ENCODE measurements at places on chromosomes 5 and 9.
A peak's percentile ranks its signal among the peaks of the same experiment; 100 is the strongest.

- no peak for DNase-seq
Observed at GRCh38 chr5:173454736-173455598, 126.8 kb upstream of the STC2 start.

GRCh38 chr5:143740956-143741355 lies 71.0 kb upstream of the HMHB1 start:
- no peak for DNase-seq

- no peak for DNase-seq
Observed at GRCh38 chr9:19358701-19359100, 21.3 kb downstream of the RPS6 start.

DNA sequence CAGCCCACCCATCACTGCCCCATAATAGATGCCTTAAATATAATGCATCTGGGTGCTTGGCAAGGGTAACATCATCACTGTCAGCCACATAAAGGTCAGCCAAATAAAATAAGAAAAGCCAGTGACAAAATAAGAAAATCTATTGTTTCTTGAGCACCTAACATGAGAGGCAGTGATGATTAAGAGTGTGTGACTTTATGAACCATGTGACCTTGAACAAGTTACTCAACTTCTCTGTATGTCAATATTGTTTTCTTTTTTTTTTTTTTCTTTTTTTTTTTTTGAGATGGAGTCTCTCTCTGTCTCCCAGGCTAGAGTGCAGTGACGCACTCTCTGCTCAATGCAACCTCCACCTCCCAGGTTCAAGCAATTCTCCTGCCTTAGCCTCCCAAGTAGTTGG lies 98.7 kb downstream of the CDK5RAP2 start:
- DNase-seq, result no peak

DNA sequence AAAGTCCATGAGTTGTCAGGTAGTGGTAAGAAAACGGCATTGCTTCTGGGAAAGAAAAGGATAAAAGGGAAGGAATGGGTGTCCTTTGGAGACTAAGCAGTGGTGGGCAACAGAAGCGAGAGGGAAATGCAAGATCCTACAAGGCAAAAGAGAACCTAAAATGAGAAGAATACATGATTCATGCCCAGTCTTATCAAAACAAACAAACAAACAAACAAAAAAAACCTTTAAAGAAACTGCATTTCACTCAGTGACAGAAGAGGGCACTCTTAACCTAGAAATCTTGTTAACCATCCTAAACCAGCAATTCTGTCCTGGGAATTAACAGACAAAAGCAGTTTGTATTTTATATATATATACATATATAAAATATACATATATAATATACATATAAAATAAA lies 88.5 kb downstream of the SUSD1 start:
- DNase-seq, result no peak

DNA sequence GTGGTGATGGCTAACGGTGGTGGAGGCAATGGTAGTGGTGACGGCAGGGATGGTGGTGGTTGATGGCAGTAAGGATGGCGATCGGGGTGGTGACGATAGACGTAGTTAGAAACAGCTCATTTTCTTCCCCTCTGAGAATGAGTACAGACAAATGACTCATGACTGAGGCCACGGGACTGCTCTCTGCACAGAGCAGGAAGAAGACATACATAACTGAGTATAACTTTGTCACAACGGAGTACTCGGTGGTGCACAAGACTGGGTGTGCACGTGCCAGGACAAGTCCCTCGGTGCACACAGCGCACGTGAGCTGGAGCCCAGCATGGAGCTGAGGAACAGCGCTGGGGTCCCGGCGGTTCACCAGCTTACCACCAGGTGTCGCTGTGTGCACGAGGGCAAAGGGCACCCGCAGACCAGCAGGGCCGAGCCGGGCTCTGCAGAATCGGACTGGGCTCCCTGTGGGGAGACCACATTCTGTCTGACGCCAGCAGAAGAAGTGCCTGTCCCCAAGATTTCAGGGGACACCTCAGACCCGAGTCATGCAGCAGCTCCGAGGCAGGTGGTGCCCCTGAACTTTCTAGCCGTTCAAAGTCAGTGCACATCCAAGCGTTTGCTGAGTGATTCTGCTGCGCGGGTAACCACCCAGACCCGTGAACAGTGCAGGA lies 188.6 kb downstream of the FSTL4 start:
- DNase-seq, result no peak

DNA sequence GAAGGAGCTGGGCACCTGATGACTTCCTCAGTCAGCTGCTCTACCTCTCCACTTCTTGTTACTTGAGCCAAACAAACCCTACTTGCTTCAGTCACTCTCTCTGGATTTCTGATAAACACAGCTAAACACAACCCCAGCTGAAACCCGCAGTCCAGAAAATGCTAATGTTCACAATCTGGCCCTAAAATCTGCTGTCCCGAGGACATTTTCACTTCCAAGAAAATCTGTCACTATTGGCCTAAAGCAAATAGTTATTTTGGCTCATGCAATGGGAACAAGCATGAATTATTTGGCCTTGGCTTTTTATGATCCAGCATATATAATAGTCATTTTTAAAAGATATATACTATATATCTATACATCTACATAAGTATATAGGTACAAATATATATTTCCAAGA lies 19.1 kb downstream of the FAM81B start:
- DNase-seq, result no peak

- no peak for DNase-seq
Observed at GRCh38 chr5:31300501-31300900, 107.0 kb downstream of the CDH6 start.

DNA sequence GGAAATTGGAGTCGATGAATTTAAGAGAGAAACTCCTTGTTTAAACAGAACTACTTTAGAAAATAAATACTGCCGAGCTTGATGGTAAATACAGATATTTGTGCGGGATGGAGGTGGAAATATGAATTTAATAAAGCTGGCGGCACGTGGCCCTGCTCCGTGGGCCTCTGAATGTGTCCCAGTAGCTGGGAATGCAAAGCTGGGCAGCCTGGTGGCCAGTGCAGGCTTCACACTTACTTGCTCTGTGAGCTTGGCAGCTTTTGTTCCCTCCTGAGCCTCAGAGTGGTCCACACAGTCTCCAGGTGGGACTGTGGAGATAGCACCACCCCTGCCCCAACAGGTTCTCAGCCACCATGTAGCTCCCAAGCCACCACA lies 45.9 kb downstream of the BARX1 start:
- DNase-seq, result no peak

- no peak for DNase-seq
Observed at GRCh38 chr5:132426525-132427138, 57.1 kb downstream of the SLC22A5 start.

- DNase-seq, result no peak
Observed at GRCh38 chr5:93461756-93462155, 119.3 kb downstream of the NR2F1-AS1 start.

DNA sequence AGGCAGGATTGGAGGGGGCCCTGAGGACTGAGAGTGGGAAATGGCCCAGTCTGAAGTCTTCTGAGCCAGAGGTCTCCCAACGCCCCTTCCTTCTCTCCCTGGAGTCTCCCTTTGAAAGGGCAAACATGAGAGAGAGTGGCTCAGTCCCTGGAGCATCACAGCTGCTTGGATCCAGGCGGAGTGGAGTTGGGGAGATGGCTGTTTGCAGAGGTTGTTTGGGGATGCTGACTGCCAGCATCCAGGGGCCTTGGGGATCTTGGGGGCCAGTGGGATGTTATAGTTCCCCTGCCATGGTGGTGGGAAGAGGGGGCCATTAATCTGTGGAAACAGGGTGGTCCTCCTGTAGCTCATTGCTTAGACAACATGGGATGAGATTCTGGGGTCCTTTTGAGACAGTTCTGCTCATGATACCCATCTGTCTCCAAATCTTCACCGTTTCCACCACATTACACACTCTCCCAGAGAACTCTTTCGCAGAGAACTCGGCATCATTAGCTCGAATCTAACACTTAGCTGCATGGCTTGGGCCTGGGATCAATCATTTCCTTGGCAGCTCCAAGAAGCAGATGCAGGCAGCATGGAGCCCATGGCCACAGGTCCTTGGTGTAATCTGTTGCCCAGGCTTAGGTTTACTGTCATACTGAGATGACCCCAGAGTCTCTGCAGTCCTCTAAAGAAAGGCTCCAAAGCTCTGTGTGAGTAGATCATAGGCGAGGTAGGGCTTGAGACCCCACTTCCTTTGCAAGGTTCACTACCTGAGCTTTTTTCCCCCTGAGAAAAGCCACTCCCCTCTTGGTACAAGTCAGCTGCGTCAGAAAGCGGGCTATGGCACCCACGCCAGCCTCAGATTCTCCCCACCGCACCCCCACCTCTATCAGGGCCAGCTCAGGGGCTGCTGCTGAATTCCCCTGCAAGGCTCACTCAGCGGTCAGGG lies 54.4 kb upstream of the SH3PXD2B start:
- no peak for DNase-seq

DNA sequence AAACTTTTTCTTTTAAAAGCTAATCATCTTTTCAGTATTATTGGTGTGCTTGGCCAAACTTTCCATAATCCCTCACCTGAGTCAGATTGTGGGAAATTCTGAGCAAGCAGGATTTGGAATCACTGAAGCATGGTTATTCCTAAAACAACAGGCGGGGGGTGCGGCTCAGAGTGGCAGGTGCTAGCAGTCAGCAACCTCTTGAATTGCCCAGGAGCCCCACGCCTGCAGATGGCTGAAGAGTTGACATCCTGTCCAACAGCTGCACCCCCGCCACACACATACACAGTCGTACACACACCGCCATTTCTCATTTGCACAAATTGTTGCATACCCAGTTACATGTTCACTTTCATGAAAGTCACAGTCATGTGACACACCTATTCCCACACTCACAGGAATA lies 96.6 kb downstream of the LHX2 start:
- no peak for DNase-seq

- no peak for DNase-seq
Observed at GRCh38 chr5:36570301-36571095, 35.9 kb upstream of the SLC1A3 start.

- peak; percentile 7 for DNase-seq
Observed at GRCh38 chr5:35990520-35990919, 670 bp downstream of the UGT3A1 start.

DNA sequence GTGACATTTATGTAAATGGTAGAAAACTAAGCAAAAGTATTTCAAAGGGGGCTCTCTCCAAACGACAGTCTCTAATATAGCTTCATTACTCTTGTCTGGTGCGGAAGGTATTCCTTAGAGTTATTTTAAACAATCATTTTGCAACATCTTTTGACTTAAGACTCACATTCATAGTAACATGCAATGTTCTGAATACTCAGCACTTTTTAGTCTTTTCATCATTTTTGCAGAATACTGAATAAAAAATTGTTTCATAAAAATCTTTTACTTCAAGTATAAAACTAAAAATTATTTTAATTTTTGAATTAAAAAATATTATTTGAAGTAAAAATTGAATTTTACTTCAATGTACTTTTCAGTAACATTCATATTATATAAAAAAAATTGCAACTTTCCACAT lies 321.1 kb downstream of the PLK2 start:
- DNase-seq, result no peak

- no peak for DNase-seq
Observed at GRCh38 chr9:127526655-127527559, 75.6 kb downstream of the LRSAM1 start.

GRCh38 chr5:138241688-138242571 lies 28.8 kb upstream of the CDC23 start:
- DNase-seq, result peak; percentile 33

- no peak for DNase-seq
Observed at GRCh38 chr9:14440062-14440461, 126.1 kb upstream of the NFIB start.

- no peak for DNase-seq
Observed at GRCh38 chr9:116182876-116183275, 29.3 kb downstream of the PAPPA start.

GRCh38 chr5:14783691-14784090 lies 87.9 kb downstream of the ANKH start:
- DNase-seq, result no peak

DNA sequence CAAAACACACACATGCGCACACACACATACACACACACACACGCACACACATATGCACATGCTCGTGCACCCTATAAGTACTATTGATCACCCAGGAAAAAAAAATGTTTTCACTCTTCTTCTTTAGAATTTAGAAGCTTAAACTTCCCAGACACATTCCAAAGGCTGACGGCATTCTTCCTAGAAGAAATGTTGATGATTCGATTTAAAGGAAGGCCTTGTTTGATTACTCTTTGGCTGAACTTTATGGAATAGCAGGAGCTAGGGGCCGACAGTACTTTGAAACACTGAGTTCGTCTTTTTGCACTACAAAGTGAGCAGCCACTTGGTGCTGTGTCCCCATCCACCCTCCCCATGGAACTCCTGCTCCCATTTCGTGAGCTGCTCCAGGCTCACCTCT lies 113.2 kb downstream of the EGFLAM start:
- DNase-seq, result no peak

DNA sequence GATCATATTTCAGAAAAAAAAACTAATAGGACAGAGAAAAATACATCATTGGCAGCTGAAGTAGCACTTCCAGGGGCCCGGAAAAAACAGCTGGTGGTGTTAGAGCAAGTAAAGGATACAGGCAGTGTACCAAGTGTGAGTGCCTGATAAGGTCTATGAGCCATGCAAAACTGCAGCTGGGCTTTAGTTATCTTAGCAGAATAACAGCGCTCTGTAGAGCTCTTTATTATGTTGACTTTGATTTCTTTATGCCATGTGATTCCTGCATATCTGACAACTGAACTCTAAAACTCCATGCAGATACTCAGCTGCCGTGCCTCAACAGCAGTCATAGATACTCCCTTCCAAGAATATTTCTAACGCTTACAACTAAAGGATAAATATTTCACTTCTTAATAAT lies 119.5 kb downstream of the CAAP1 start:
- DNase-seq, result no peak

DNA sequence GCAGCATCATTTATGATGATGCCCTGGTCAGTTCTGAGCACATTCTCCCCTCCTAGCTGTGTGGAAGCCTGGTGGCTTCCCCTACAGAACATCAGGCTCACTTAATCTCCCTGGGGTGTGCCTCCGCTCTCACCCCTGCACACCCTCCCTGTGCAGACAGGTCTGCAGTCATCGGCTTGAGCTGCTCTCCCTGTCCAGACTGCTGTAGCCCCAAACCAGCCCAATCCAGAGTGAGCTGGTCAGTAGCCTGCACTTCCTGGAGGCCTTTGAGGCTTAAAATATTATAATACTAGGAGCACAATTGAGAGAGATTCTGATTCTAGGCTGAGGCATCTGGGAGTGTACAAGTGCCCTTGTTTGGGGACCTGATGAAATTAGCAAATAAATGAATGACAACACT lies 60.2 kb downstream of the PPARGC1B start:
- no peak for DNase-seq

- DNase-seq, result no peak
Observed at GRCh38 chr9:120403543-120403856, 176.5 kb downstream of the CDK5RAP2 start.

DNA sequence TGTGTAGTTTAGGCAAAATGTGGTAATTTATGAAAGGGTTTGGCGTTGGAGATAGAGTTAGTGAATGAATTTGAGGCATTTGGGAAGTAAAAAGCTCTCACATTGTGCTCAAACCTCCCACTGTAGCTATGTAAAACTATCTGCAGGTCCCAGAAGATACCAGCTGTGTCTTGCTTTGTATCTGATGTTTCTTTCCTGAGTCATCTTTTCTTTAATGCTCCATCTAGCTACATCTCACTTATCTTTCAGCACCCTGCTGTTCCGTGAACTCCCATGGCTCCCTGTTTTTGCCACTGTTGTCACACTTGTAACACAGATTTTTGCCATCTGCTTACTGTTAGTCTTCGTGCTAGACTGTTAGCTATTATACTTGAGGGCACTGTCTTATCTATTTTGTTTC lies 253.1 kb downstream of the NPR3 start:
- no peak for DNase-seq

Data from left kidney (tissue), 8 donors.